ENCODE measurements at places on chromosomes 7 and 10.

GRCh38 chr7:17467386-17467945 is 169.0 kb downstream of the AHR start:
- DNase-seq, result no peak

DNA sequence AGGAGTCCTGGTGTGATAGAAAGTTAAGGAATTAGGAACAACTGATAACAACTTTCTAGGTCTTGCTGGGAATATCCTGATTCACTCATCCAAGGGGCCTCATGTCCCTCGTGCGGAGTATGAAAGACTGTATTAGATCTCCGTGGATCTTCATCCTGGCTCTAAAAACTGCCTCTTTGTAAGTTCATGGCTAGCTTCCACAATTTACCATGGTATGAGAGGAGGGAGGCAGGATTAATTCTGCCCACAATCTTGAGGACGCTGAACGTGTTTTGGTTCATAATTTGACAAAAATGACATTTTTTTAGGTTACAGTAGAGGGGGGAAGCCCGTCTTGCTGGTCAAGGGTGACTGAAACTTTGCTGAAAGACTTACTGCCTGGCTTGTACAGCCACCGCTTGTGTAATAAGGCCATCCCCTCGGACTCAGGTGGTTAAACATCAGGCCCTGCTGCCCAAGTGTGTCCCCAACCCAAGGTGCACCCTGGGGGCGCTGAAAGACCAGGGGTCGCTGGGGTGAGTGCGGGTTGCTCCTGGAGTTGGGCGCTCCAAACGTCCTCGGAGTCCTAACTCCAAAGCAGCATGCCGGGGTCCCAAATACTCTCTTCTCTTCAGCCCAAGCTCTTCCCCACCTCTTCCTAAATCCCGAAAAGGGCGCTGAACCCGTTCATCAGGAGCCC is 733 bp downstream of the HIBADH start:
- no peak for DNase-seq

DNA sequence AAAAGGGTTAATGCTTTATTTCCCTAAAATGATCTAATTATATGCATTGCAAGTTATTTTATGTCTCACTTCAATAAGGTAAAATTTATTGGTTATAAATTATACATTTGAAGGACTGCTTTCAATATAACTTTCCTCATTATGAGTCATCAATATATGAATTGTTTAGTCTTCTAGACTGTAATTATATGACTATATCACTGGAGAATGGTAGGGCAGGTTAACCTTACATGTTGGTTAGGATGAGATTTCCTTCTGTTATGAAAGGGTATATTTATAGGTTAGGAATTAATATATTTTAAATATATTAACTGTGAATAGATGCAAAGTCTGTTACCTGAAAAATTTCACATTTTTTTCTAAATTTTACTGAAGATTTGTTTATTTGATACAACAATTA is 406.4 kb upstream of the ETV1 start:
- DNase-seq, result no peak

- no peak for DNase-seq
These were observed 81.4 kb downstream of the ORC5 start for GRCh38 chr7:104126411-104126841.

DNA sequence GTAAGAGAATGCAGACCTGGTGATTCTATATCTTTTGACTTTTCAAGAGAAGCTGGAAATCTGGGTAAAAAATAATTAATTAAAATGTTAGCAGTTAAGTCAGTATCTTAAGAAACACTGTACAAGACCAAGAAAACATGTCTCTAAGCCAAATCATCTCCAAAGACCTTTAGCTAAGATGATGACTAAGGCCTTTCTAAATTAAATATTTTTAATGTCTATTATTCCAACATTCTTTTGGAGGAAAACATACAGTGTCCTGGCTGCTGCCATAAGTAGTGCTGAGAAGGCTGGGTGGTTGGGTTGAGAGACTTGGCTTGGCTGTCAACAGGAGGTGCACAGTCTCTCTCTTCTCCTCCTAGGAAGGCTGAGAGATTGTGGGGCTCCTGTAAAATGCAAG is 20.3 kb downstream of the STARD3NL start:
- no peak for DNase-seq

DNA sequence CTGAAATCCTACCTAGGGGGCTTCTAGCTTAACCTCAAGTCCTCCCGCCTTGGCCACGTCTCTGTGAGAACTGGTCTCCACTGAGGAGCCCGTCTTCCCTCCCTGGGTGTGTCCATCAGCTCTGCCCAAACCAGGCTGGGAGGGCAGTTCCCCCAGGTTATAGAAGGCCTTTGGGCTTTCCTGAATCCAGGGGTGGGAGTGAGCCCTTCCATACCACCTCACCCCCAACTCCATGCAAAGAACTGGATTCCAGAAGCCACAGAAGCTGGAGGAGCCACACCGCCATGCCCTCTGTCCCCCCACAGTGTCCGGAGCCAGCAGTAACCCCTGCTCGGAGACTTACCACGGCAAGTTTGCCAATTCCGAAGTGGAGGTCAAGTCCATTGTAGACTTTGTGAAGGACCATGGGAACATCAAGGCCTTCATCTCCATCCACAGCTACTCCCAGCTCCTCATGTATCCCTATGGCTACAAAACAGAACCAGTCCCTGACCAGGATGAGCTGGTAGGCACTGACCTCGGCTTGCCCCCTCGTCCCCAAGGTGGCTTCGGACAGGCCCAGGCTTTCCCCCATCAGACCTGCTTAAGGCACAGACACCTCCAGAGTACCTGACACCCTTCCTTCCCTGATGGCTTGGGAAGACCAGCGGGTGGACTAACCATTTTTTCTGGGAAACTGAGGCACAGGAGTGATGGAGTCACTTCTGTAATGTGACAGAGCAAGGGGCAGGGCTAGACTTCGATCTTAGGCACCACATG is 4.7 kb downstream of the CPA1 start:
- no peak for DNase-seq

DNA sequence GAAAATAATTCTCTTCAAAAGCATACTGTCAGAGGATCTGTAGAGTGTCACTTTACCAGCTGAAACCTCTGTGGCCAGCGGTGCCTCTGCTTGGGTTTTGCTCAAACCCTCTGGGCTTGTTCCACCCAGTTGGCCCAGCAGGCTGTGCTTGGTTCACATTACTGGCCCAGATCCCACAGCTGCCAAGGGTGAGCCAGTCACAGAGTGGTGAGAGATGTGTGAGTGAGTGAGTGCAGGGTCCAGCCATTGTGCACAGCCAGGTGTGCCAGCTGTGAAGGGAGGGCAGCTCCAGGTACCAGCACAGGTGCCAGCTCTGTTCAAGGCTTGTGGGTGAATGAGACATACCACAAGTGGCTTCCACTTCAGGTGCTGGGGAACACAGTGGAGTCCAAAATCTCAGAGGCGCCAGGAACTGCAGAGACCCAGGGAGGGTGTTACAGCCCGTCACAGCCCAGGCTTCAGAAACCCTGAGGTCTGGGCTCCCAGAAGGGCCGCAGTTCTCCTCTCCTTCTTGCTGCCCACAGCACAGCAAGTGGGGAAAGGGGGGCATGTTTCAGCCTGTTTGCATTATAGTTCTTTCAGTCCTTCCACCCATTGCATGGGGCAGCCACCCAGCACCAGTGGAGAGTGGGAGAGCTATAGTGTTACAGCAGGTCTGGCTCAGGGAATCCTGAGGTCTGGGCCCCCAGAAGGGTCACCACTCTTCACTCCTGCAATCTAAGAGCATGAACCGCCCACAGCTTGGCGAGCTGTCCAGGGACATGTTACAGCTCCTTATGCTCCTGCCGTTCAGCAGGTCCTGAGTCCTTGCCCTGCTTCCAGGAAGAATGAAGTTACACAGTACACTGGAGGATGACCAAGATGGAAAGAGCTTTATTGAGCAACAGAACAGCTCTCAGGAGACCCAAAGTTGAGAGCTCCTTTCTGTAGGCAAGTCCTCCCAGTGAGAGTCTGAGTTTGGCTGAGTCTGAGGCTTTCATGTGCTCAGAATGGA is 931.7 kb upstream of the SORCS1 start:
- no peak for DNase-seq

- DNase-seq, result no peak
These were observed 58.4 kb upstream of the ETV1 start for GRCh38 chr7:14047709-14048399.

- DNase-seq, result no peak
These were observed 149.2 kb downstream of the XPNPEP1 start for GRCh38 chr10:109774121-109774440.

DNA sequence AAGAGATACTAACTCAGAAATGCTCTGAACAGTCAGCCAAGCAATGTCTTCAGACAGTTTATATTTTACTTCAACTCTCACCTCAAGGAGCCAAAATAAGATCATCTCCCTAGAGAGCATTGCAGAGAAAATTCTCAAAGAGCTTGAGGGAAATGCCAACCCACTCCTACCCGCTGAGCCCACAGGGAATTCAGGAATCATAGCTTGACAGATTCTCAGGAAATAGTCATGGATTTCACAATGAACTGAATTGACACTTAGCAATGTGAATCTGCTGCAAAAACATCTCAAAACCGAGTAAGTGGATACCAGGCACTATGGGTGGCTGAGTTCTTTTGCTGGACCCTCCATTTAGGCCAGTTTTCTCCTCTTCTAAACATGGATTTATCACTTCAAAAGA is 9.8 kb upstream of the PLAC9 start:
- peak; percentile 71 for DNase-seq

- no peak for DNase-seq
These were observed 15.2 kb downstream of the SLC29A3 start for GRCh38 chr10:71334221-71334791.

- no peak for DNase-seq
These were observed 335.9 kb downstream of the XPNPEP1 start for GRCh38 chr10:109587366-109587765.

DNA sequence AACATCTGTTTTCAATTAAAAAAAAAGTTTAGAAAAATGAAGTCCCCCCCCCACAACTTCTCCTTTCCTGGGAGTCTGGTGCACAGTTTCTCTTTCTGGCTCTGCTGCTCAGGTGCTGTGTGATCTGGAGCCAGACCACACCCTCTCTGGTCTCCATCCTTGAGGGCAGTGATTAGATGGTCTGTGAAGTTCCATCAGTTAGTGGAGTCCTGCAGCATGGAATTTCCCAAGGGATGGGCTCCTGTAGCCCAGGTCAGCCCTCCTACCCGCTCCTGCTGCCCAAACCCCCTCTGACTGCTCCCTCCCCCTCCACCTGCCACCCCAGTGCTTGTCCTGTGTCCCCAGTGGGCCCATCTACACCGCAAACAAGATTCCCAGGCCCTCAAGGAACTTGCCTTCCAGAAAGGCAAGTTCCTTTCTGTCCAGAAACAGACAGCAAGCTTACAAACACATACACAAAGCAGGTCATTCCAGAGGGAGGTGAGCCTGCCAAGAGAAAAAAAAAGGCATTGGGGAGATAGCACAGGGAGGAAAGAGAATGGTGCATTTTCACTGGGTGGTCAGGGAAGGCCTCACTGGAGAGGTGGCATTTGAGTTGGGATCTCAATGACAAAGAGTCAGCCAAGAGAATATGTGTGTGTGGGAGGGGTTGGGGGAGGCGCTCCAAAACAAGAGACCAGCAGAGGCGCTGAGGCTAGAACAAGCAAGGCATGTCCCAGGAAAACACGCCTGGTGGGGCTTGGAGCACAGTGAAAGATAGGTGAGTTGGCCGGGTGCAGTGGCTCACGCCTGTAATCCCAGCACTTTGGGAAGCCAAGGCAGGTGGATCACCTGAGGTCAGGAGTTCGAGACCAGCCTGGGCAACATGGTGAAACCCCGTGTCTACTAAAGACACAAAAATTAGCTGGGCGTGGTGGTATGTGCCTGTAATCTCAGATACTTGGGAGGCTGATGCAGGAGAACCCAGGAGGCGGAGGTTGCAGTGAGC is 49.5 kb upstream of the SLC29A3 start:
- DNase-seq, result no peak

GRCh38 chr10:79459243-79459642 is 13.8 kb upstream of the ZCCHC24 start:
- no peak for DNase-seq

GRCh38 chr7:128352153-128352537 is 8.4 kb upstream of the RBM28 start:
- DNase-seq, result no peak

DNA sequence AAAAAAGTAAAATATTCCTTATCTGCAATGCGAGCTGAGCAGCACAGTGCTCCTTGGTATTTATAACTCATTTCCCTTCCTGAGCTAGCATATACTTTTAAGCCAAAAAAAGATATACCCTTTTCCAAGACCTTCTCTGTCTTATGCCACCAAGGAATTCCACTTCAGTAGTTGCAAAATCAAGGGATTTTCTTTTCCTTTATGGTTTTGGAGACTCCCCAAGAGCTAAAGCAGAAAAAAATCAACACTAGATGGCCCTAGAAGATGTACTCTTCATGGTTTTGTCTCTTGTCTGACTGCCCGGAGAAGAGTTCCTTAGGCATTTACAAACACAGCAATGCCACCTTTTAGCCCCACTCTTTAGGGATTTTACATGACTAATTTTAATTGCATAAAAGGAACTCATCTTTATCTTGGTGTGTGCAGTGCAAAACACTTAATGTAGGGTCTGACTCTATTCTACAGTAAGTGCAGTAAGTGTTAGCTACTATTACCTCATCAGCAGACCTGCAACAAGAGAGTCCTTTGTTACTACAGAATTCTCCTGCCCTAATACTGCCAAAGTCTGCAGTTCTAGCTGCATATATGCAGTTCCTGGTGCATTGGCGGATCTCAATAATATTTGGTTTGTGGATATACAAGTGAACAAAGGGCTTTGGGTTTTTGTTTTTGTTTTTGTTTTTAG is 443.3 kb downstream of the GFRA1 start:
- peak; percentile 65 for DNase-seq

- no peak for DNase-seq
These were observed 220.2 kb upstream of the CELF2 start for GRCh38 chr10:10797513-10797912.

GRCh38 chr7:95781961-95782586 is 9.7 kb downstream of the DYNC1I1 start:
- DNase-seq, result no peak

GRCh38 chr10:130894471-130894870 is 417.1 kb downstream of the TCERG1L start:
- DNase-seq, result no peak

GRCh38 chr7:2979201-2979631 is 64.5 kb downstream of the CARD11 start:
- no peak for DNase-seq

DNA sequence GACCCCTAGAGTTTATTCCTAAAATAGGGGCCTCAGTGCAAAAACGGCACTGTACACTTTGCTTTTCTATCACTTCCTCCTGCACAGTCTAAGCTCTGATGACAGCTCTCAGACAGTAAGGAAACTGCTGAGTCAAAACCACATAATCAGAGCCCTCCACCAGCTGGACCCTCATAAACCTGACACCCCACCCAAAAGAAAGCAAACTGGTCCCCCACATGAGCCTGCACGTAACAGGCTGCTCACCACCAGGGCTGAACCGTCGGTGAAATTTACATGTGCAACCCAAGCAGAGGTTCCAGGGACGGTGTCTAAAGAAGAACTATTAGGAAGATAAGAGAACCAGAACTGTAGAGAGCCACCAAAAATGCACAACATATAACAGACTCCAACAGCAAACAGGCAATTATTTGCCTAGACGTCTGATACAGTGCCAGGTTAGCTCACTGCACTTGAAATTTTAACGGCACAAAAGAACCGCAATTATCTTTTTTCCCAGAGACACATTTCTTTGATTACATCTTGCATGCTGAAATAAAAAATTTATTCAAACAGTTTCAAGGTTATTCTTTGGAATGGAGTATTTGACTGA is 19.6 kb downstream of the SGMS1 start:
- no peak for DNase-seq

GRCh38 chr7:117872561-117873309 is 506 bp downstream of the CTTNBP2 start:
- DNase-seq, result no peak

- DNase-seq, result no peak
These were observed 16.8 kb upstream of the MYPN start for GRCh38 chr10:68092512-68092911.
